A673 (cell line): ENCODE measurements at places on chromosomes 2 and 18. TPM values are rescaled to one million over a fixed set of nuclear protein-coding genes. Genes with fewer than 3 reads are reported as not detected.

Gene KCNK3
- 0.13 and 0.31 TPM in 2 replicates for total RNA-seq

Gene DSG1
- total RNA-seq: not detected in 2 replicates

Gene RND3
- 10.2 and 15.0 TPM in 2 replicates for total RNA-seq

Gene PTPN18
- total RNA-seq: 3.2 and 6.2 TPM in 2 replicates

Gene GPR17
- 0.28 and 0.45 TPM in 2 replicates for total RNA-seq

Gene EPC2
- 29.7 and 32.4 TPM in 2 replicates for total RNA-seq

Gene REG1B
- total RNA-seq: not detected in 2 replicates

Gene UGT1A8
- total RNA-seq: not detected in 2 replicates

Gene FSHR
- not detected in 2 replicates for total RNA-seq

Gene SERPINB13
- total RNA-seq: 0.49 and 0.50 TPM in 2 replicates
